Stimulated activated naive CD4-positive, alpha-beta T cell treated with Interleukin-2 at 50 U/mL for 16 hours (primary cell): ENCODE measurements at places on chromosomes 1 and 21.

DNA sequence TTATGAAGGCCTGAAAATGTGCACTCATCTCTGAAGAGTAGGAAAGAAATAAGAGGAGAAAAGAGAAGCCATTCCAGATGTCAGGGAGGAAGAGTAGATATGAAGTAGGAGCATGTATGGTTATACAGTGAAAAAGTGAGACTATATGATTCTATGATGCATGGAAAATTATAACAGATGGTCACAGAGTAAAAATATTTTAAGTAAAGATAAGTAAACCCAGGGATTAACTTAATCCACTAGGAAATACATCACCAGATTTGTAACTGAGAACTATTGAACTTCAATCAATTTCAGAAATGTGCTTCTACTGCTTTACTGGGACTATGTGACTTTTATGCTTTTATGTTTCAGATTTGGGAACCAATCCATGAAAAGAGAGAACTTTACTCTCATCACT is at the start of gene OR10J1:
Gene OR10J1 (plus strand): TSS at position 301 of the 400 bp plus-strand sequence. CDS start 70 bp downstream, at position 371.
- DNase-seq = no peak

GRCh38 chr21:44513389-44514217 is 26.4 kb downstream of the KRTAP10-1 start:
- no peak for DNase-seq

DNA sequence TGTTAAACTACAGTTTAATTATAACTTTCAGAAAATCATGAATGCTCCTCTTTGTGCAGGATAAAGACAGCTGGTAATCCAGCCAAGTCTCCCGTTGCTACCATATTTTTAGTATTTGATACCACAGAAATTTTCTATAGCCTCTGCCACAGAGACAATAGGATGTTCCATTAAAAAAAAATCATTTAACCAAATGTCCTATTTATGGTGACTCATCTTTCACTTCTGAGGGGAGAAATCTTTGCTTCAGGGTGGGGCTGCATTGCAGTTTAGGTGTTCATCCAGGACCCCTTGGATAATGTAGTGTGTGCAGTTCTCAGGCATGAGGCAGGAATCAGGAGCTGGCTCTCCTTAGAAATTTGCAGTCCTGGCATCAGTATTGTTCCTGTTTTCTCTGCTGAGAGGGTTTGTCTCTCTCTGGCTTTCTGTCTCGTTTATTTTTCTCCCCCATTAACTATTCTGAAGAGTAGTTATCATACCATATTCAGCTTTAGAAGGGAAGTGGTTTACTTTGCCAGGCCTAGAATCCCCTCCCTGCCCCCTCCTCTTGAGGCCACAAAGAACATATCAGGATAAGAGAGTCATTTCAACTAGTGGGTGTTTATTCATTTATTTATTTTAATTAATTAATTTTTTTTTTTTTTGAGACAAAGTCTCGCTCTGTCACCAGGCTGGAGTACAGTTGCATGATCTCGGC is 3.1 kb downstream of the PRUNE1 start:
- no peak for DNase-seq

DNA sequence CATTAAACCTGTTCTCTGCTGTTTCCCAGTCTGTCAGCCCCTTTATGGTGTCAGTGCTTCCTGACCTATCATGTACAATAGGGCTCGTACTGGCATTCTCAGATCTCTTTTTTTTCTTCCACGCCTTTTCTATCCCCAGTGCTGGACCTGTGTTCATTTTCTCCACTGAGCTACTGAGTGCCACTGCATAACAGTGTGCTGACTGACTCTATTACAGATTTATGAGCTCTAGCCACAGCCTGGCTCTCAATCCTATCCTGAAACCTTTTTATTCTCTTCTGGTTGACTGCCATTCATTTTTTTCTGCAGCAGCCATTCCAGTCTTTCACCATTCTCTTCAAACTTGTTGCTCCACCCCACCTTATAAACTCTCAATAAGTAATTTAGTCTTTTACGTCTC is 59.6 kb upstream of the MACF1 start:
- DNase-seq = no peak

DNA sequence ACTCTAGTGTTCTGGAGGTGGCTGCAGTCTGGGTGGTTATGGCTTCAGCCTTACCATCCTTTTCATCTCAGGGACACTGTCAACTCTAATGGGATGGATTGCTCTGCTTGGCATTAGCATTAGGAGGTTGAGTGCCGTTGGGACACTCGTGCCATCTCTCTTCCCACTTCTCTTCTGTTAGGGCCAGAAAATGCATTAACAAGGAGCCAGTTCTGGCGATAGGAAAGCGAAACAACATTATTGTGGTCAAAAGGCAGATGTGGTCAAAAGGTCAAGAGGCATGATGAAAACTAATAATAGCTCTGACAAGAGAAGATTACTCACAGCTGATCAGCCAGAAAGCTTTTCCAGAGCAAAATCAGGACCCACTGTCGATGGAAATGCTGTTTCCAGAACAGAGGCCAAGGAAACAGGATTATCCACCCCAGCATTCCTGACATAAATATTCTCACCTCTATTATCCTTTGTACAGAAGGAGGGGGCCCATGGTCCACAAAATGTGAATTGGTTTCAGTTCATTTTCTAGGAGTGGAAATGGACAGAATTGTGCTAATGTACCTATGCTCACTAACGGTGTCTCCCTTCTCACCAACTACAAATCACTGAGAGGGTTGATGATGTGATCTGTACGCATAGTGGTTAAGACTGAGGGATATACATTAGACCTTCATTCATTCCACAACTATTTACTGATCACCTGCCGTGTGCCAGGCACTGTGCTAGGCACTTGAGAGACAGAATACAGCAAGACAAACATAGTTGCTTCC is 72.0 kb downstream of the ST6GALNAC5 start:
- no peak for DNase-seq

DNA sequence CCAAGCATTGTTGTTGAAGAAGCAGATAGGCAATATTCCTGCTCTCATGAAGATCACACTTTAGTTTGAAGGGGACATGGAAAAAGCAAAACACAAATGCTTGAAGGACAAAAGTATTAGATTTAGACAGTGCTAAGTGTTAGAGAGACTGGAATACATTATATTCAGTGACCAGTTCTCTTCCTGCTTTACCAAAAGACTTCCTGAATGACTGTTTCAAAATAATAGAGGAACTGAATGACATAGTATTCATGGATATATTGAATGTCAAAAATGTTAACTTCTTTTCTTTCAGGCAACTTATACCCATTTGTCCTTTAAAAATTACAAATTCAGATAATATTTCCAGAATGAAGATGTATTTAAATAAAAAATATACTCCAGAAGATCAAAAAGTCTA is 178.0 kb upstream of the IVNS1ABP start:
- DNase-seq = no peak

GRCh38 chr1:116006486-116006964 is 30.2 kb downstream of the SLC22A15 start:
- no peak for DNase-seq

DNA sequence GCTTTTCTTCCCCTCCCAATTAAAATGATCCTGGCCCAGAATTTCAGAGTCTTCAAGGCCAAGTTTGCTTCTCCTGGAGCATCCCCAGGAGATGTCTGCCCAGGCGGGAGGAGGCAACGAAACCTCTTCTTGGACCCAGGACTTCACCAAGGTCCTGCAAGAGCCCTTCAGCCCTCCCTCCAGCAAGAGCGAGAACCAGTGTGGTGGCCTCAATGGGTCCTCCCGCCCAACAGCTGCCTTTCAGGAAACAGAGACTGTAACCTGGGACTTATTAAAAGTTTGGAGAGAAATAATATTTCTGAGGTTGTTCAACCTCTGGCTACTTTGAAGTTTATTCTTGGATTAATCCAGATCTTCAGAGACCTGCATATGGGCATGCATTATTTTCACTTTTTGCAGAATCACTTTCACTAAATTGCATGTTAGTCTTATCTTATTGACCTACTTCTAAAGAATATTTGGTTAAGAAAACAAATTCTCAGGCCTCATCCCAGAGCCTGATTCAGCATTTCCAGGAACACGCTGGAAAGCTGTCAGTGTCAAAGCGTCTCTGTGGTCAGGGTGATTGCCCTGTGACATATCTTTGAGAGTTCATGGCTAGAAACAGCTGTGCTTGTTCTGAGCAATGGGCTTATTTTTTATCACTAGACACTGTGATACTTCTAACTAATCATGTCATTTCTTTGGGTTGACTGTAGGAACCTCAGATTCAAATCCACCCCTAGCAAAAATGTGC is 66.0 kb upstream of the CLDN14 start:
- no peak for DNase-seq

DNA sequence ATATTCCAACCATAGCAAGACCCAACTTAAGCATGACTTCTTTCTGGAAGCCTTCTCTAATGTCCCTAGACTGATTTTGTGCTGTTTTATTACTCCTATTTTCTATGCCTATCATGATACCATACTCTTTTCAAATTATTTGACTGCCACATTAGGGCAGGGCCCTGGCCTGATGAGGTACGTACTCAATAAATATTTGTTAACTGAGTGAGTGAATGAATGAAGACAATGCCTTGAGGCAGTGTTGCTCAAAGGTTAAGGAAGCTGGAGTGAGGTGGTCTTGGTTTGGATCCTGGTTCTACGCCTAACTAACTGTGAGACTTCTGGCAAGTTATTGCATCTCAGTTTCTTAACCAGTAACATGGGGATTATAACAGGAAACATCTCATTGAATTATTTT is 38.3 kb upstream of the BACH1 start:
- no peak for DNase-seq

- no peak for DNase-seq
Measured at GRCh38 chr1:248884632-248885295, 21.3 kb upstream of the PGBD2 start.

DNA sequence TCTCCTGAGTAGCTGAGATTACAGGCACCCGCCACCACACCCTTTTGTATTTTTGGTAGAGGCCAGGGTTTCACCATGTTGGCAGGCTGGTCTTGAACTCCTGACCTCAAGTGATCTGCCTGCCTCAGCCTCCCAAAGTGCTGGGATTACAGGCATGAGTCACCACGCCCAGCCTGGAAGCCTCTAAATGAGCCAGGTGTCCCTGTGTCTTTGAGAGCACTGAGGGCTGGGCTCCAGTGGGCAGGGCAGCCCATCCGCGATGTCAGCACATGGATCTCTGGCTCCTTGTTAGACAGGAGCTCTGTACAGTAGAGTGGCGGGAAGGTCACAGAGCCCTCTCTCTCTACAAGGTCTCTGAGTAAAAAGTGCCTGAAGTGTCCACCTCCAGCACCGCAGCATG is 124.3 kb downstream of the PGBD5 start:
- DNase-seq = no peak

- DNase-seq = no peak
Measured at GRCh38 chr1:93219443-93219842, 38.9 kb downstream of the CCDC18 start.

- DNase-seq = no peak
Measured at GRCh38 chr1:23930861-23931490, 17.8 kb upstream of the CNR2 start.

DNA sequence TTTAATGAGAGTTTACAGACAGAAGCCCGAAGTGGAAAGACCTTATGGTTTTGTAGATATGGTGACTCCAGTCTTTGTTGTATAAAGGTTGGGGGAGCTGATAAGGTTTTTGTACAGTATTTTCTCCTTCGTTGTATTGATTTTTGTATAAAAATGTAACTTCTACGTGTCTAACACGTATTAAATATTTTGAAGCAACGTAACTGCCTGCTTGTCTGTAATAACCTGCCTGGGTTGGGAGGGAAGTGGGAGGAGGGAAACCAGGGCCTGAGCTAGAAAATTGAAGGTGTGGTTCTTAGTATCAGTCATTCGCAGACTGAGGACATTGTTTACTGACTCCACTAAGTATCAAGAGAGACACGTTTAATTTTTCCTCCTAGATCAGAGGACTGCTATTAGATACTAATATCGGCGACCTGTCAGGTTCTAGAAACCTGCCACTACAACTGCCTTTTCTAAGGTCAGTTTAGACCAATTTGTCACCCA is 2.2 kb downstream of the IER5 start:
- DNase-seq = peak; percentile 39

GRCh38 chr1:58710190-58711085 is 10.6 kb upstream of the MYSM1 start:
- DNase-seq = no peak

GRCh38 chr1:225427235-225428067 is at the start of gene LBR:
LBR (minus strand) TSS chr1:225428038; CDS start chr1:225424075, 3,963 bp downstream.
- DNase-seq = peak; percentile 44

DNA sequence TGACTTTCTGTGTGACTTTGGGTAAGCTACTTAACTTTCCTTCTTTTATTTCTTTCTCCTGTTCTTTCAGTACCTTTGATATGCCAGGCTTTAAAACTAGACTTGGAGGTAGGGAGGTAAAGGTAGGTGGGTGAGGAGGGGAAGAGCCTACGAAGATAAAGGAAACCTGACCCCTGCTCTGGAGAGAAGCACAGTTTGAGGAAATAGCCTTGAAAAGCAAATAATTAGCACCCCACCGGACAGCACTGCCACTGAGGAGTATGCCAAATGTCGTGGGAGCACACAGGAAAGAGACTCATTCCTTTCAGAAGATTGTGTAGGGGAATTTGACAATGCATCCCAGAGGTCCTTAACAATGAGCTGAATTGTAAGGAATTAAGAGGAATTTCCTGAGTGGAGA is 65.2 kb upstream of the SPAG17 start:
- no peak for DNase-seq

- no peak for DNase-seq
Measured at GRCh38 chr1:236997361-236997760, 6.9 kb downstream of the MT1HL1 start.

- no peak for DNase-seq
Measured at GRCh38 chr1:161226320-161226711, 456 bp downstream of the TOMM40L start.

GRCh38 chr1:184647471-184647870 is 107.2 kb downstream of the EDEM3 start:
- no peak for DNase-seq

- no peak for DNase-seq
Measured at GRCh38 chr1:113536182-113536780, 146.0 kb downstream of the MAGI3 start.

- no peak for DNase-seq
Measured at GRCh38 chr1:194081444-194081843, 895.0 kb upstream of the B3GALT2 start.
